ENCODE measurements at places on chromosomes 3 and 15.

DNA sequence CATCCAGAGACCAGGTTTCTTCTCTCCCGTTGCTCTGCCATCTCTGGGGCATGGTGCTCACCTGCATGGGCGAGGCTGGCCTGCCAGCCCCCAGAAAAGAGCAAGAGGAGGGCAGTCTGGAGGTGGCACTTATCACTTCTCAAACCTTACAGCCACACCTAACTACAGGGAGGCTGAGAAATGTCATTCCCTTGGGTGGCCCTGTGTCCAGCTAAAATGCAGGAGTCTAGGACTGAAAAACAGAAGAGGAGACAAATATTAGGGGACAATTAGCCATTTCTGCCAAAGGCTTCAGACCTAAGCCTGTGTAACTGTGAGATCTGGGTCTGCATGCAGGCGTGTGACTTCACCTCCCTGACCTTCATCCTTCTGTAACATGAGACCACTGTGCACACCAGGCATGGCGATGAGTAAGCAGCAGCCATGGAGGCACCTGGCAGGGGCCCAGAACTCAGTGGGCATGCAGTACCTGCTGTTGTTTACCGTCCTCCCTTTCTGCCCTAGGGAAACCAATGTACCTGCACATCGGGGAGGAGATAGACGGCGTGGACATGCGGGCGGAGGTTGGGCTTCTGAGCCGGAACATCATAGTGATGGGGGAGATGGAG lies 83.4 kb downstream of the MESD start:
- DNase-seq: no peak

- DNase-seq: no peak
Observed at GRCh38 chr3:42184651-42185443, 81.1 kb downstream of the CCK start.

DNA sequence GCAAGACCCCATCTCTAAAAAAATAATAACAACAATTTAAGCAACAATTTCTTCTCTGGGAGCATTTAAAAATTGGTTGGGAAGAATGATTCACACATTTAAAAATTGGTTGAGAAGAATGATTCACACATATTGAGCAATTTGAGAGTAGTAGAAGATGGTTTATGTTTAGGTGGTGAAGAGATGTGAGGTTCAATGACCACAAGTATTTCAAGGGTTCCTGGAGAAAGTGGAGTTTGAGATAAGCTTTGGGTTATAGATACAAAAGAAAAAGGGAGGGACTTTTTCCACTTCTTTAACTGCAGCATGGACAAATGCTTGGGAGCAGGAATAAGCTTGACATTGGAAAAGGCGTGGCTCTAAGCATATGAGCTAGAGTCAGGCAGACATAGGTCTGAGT lies 145.7 kb upstream of the NPHP3 start:
- DNase-seq: no peak

DNA sequence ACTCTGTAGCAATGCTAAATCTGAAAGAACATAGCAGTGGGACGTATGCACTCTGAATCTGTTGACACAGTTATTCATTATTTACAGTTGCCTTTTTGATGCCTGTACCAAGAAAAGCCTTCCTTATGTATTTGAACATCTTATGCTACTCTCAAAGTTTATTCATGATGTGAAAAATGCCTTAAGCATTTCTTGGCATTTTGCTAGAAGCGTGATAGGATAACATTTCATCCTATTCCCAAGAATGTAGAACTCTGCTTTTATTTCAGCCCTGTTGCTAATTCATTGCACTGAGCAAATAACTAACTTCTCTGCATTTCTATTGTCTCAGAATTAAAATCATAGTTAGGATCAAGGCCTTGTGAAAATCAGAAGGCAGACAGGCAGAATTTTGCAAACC lies 105.5 kb downstream of the STRIT1 start:
- DNase-seq: no peak

DNA sequence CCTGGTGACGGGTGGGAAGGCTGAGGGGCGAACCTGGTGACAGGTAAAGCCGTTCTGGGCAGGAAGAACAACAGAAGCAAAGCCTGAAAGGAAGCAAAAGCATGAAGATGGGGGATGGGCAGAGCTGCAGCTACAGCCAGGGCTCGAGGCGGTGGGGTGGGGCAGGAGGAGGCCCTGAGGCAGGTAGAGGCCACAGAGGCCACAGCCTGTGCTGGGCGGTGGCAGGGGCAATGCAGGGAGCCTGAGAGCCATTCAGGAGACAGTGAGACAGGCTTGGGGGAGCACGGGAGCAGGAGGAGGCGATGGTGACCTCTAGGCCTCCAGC lies 8.2 kb downstream of the PCSK6 start:
- DNase-seq: no peak

- no peak for DNase-seq
Observed at GRCh38 chr3:40951636-40952035, 247.7 kb upstream of the CTNNB1 start.

GRCh38 chr3:142746646-142747045 lies 22.8 kb downstream of the TRPC1 start:
- DNase-seq: no peak

DNA sequence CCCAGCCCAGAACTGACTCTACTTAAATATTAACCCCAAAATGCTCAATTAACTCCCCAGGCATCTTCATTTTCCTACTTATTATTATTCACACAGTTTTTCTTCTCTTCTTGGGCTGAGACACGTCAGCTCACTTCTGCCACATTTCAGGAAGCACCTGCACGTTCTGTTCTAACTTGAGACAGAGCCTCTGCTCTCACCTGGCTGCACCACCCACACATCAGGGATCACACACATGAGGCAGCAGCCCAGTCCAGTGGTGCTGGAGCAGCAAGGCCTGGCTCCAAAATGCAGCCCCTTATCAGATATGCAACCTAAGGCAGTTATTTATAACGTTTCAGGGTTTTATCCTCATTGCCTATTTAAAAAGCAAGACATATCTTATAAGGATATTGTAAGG lies 127.5 kb downstream of the OSBPL10 start:
- DNase-seq: no peak

DNA sequence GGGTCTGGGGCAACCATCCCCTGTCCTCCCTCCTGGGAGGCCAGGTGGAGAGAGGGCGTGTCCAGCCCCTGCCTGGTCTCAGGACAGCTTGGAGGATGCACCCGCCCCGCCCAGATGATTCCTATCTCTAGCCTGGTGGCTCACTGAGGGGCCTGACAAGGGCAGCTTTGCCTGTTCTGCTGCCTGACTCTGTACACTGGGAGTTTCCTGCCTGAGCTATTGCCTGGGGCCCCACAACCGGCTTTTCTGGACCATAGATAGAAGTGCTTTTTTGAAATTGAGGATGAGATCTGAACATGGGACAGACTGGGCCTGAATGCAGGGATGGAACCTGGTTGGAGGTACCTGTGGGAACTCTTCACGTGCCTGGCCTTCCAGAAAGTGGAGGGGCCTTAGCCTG lies 751 bp upstream of the PLA2G4E start:
- no peak for DNase-seq

DNA sequence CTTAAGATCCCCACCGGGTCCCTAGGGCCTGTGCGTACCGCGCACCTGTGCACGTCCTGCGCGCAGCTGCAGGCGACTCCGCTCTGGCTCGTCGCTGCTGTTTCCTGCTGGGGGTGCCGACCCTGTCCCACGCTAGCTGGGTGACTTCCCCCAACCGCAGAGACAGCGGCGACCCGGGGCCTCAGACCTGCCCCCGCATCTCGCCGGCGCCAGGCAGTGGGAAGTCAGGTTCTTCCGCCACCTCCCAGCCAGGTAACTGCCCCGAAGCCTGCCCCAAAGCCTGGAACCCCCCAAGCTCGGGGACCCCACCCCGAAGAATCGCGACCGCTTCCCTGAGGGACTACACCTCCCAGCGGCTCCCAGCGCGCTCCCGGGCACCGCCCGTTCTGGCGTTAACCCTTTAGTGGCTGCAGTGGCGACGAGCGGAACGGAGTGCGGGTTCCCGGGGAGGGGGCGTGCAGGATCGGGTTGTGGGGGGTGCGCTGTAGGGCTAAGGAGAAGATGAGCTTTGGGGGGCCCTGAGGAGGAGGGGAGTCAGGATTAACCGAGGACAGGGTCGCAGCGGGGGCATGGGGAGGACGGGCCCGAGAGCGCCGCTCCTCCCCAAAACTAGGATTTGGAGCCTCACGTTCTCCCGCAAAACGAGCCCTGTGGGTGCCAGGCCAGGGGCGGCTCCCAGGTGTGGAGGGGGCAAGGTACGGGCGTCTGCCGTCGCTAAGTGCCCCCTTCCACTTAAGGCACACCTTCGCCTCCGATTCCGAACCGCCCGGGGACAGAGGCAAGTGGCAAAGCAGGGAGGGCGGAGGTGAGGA lies 589 bp downstream of the NEIL1 start:
- DNase-seq: no peak

DNA sequence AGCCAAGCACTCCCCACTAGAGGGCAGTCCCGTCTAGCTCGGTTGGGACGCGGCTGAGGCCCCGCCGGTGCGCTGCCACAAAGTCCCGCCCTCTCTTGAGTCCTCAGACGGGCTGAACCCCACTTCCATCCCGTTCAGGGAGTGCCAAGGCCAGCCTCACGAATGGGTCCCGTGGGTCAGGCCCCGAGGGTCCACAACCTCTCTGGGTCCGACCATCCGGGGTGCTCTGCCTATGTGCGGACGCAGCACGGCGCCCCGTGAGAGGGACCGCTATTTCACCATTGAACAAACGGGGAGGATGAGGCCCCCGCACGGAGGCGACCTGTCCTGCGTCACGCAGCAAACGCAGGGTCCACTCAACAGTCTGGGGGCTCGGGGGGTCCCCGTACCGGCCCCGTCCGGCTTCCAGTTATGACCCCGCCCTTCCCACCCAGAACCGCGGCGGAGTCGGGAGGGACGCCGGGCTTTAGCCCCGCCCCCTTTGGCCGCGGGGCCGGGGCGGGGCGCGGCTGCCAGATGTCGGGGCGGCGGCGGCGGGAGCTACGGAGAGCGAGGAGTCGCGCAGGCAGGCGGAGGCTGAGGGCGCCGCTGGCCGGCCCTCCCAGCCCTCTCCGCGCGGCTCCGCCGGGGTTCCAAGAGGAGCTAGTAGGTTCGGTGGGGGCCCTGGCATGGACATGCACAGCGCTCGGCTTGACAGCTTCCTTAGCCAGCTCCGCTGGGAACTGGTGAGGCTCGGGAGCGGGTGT lies at the start of gene INKA1:
INKA1 (plus strand) TSS at position 543 of the 746 bp plus-strand sequence; CDS start at position 675, 132 bp downstream.
- DNase-seq: peak; percentile 67

GRCh38 chr3:113277414-113277813 lies 66.1 kb downstream of the BOC start:
- no peak for DNase-seq

DNA sequence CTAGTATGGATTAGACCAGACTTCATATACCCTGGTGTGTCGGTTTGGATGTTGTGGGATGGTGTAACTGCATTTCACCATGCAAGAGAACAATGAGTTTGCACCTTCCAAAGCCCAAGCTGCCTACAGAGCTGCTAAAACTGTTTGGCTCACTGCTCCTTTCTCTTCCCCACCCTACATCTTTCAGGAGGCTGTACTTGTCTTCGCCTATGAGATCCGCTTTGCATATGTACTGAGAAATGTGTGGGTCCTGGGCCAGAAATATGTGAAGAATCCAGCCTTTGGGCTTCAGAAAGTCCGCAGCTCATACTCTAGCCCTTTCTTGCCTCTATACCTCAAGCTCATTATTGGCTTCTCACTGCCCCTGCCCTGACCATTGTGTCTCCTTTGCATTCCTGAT lies 1060.0 kb downstream of the NTRK3 start:
- no peak for DNase-seq

DNA sequence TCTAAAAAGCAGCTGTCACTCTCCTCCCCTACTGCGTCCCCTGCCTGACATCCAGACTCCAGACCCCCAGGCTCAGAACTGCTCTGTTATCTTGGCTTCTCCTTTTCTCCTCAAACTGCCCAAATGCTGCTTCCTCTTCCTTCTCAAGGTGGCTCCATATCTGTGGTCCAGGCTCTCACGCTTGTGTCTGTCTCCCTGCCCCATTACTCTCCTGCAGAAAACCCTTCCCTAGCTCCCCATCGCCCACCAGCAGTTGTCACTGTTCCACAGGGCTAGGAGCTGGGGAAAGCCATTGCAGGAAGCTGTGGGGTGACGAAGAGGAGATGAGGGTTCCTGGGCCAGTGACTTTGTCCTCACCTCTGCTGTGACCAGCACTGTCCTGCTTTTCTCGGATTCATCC lies 30.7 kb upstream of the CGNL1 start:
- no peak for DNase-seq

DNA sequence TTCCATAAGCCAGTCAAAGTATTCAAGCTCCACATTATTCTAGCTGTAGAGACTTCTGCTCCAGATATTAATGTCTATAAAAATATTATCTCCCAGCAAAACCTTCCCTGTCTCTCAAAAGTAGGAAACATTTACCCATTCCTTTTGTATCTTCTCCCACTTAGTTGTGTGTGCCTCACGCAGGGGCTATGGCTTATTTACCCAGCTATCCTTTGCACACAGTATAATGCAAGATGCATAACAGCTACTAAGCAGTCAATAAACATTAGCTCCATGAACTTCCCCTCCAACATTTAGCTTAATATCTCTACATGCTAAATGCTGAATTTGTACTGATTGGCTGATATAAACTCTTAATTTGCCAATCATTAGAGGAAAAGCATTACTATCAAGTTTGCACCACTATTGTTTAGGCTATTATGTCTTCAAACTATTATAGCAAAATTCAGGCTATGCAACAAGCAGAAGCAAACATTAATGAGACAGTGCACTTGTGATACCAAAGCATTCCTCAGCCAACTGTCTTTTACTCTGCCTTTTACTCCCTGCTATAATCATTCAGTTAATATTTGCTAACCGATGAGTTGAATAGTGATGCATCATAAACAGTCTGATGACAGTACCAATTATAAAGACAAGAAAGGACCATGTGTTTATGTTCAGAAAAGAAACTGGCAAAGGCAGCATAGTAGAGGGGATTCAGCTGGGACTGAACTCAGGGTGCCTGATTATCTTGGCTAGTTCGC lies 81.2 kb downstream of the PLCH1 start:
- no peak for DNase-seq

DNA sequence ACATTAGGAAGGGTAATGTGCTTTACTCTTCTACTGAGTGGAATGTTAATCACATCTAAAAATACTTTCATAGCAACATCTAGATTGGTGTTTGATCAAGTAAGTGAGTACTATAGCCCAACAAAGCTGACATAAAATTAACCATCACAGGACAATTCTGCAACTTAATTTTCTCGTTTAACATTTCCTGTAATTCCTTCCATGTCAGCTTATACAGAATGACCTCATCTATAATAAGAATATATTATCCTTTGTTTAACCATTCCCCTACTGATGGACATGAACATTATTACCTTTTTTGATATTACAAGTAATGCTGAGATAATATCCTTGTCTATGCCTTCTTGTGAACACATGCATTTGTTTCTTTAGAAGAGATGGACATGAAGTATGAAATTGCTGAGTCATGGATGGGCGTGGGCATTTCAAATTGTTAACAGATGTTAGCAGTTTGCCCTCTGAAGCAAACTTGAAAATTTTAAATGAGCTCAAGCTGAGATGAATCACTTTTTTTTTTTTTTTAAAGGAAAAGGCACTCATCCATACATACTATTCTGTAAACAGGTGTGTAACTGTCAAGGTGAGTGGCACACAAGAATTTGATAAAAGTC lies 85.1 kb downstream of the OXNAD1 start:
- DNase-seq: no peak

Data from stimulated activated CD8-positive, alpha-beta memory T cell treated with anti-CD3 and anti-CD28 coated beads, Interleukin-2, amount 100 ng/mL, for 1 hour (primary cell).